ENCODE measurements at places on chromosomes 4 and X.

- H3K27ac ChIP-seq = no peak overlapping the region
- H3K4me1 ChIP-seq = no peaks in the 10 kb centered on the region
- H3K36me3 ChIP-seq = no peaks in the 10 kb centered on the region
- H3K4me3 ChIP-seq = no peak overlapping the region
- H3K27me3 ChIP-seq = no peaks in the 10 kb centered on the region
- DNase-seq = no peak
Measured at GRCh38 chrX:105328773-105329172, 108.3 kb upstream of the TEX13A start.

GRCh38 chrX:138769918-138770317 lies 58.4 kb upstream of the FGF13 start:
- H3K27me3 ChIP-seq = no peaks in the 10 kb centered on the region
- no peaks in the 10 kb centered on the region for H3K4me1 ChIP-seq
- no peak overlapping the region for H3K27ac ChIP-seq
- H3K4me3 ChIP-seq = no peak overlapping the region

DNA sequence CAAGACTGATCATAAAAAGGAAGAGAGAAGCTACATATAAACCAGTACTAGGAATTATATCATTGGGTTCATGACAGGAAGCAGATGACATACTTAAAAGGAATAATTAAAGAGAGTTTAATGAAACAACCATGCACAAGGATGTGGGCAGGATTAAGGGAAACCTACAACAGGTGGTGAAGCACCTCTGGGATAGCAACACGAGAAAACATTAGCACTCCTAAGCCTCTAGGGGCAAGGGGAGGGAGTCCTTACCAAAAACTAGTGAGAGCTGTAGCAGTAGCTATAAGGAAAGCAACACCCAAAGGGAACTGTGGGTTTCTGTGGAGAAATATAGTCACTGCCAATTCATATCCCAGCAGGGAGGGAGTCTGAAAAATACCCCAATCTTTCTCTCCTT lies 7.2 kb upstream of the THOC2 start:
- H3K4me3 ChIP-seq = no peak overlapping the region
- no peaks in the 10 kb centered on the region for H3K27me3 ChIP-seq
- DNase-seq = no peak

- H3K4me3 ChIP-seq = no peak overlapping the region
- H3K4me1 ChIP-seq = peaks cover 4% of the 10 kb centered on the region
- no peak overlapping the region for H3K27ac ChIP-seq
- DNase-seq = no peak
- peaks cover 2% of the 10 kb centered on the region for H3K27me3 ChIP-seq
- H3K36me3 ChIP-seq = no peaks in the 10 kb centered on the region
Measured at GRCh38 chrX:41946989-41947612, 23.7 kb upstream of the CASK start.

GRCh38 chr4:152531479-152531878 lies 4.4 kb downstream of the FBXW7 start:
- H3K27me3 ChIP-seq = peaks cover 4% of the 10 kb centered on the region
- H3K4me1 ChIP-seq = peaks cover 19% of the 10 kb centered on the region
- H3K36me3 ChIP-seq = peaks cover 4% of the 10 kb centered on the region
- no peak overlapping the region for H3K27ac ChIP-seq
- no peak overlapping the region for H3K4me3 ChIP-seq
- DNase-seq = no peak

- H3K4me3 ChIP-seq = no peak overlapping the region
- H3K36me3 ChIP-seq = no peaks in the 10 kb centered on the region
- H3K4me1 ChIP-seq = no peaks in the 10 kb centered on the region
- DNase-seq = no peak
Measured at GRCh38 chrX:155134255-155134654, 62.9 kb downstream of the BRCC3 start.

GRCh38 chrX:18075603-18076002 lies 145.1 kb downstream of the BEND2 start:
- no peak overlapping the region for H3K27ac ChIP-seq
- peaks cover 3% of the 10 kb centered on the region for H3K36me3 ChIP-seq
- H3K27me3 ChIP-seq = peaks cover 2% of the 10 kb centered on the region
- H3K4me1 ChIP-seq = no peaks in the 10 kb centered on the region
- no peak overlapping the region for H3K4me3 ChIP-seq

DNA sequence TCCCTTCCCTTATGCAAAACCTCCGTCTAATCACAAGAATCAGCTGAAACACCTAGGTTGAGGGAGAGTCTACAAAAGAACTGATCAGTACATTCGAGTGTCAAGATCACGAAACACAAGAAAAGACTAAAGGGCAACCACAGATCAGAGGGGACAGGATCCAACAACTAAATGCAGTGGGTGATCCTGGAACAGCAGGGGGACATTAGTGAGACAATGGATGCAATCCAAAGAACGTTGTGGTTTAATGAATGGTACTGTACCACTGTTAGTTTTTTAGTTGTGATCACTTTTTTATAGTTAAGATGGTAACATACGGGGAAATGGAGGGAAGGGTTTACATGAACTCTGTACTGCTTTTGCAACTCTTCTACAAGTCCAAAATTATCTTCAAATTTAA lies 79.2 kb downstream of the RELL1 start:
- H3K36me3 ChIP-seq = peaks cover 14% of the 10 kb centered on the region
- no peak for DNase-seq
- H3K4me1 ChIP-seq = peaks cover 20% of the 10 kb centered on the region
- no peak overlapping the region for H3K27ac ChIP-seq
- no peak overlapping the region for H3K4me3 ChIP-seq

GRCh38 chrX:119738742-119739141 lies 19.6 kb upstream of the SOWAHD start:
- peaks cover 1% of the 10 kb centered on the region for H3K27me3 ChIP-seq
- no peak overlapping the region for H3K4me3 ChIP-seq
- DNase-seq = no peak
- no peaks in the 10 kb centered on the region for H3K36me3 ChIP-seq
- H3K27ac ChIP-seq = no peak overlapping the region
- H3K4me1 ChIP-seq = no peaks in the 10 kb centered on the region
